Left forelimb (tissue), 1 donor: ENCODE measurements at places on chromosomes 12 and 14.

DNA sequence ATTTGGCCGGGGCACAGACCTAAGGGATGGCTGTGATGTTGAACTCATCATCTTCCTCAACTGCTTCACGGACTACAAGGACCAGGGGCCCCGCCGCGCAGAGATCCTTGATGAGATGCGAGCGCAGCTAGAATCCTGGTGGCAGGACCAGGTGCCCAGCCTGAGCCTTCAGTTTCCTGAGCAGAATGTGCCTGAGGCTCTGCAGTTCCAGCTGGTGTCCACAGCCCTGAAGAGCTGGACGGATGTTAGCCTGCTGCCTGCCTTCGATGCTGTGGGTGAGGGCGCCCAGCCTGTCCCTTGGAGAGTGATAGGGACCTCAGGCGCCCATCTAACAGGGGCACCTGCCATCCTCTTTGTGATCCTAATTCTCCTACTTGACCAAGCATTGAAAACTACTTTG is 12.4 kb downstream of the OAS3 start:
- DNase-seq, result no peak

DNA sequence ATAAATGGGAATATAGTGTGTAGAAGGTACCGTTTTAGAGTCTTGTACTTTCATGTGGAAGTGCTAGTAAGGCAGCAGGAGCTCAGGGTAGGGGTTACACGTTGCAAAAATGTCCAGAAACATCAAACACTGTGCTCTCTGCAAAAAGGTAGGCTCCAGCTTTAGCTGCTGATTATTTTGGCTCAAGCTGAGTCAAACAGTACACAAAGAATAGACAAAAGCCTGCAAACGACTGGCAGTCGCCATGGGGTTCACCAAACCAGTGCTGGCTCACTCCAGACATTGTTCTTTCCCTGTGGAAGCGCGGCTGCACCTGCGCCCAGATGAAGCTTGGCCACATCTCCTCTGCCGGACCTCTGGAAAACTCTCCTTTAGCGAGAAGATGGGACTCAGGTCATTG is 45.3 kb upstream of the NAA30 start:
- no peak for DNase-seq

DNA sequence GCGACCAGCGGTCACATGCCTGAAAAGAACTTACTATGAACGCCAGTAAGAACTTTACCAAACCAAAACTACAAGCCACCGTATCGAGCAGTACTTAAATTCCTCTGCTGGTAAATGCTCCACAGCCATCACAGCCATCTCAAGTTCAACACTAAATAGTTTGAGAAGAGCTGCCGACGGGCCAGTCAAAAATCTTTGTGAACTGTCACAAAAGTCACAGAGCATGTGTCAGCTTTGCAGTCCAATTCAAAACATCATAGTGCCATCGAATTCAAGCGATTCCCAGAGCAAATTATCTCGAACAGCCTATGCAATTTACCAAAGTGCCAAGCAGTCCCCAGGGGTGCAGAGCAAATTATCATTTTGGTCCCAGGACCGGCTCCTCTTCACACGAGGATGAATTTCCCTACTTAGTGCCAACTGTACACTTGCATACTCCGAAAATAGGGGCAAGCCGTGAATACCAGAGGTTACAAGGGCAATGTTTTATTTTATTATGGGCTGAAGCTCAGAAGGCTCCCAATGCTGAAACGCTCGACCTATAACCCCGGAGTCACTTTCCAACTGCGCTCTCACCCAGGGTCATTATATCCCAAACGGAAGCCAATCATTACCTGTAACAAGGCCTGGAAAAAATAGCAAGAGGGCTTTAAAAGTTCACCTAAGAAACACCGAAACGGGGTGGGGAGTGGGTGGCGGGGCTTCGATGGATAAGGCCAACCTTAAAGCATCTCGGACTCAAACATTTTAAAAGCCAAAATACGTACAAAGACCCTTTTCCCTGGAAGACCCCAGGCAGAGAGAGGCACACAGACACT is 1.1 kb downstream of the LRP6 start:
- DNase-seq, result no peak

GRCh38 chr12:104423273-104423672 is 33.5 kb upstream of the CHST11 start:
- DNase-seq, result no peak

GRCh38 chr14:67536087-67536486 is 3.0 kb downstream of the PLEKHH1 start:
- no peak for DNase-seq

GRCh38 chr12:100229036-100229635 is 28.5 kb downstream of the ACTR6 start:
- DNase-seq, result no peak

- no peak for DNase-seq
These were observed 169.8 kb downstream of the BTG1 start for GRCh38 chr12:91975891-91976290.

DNA sequence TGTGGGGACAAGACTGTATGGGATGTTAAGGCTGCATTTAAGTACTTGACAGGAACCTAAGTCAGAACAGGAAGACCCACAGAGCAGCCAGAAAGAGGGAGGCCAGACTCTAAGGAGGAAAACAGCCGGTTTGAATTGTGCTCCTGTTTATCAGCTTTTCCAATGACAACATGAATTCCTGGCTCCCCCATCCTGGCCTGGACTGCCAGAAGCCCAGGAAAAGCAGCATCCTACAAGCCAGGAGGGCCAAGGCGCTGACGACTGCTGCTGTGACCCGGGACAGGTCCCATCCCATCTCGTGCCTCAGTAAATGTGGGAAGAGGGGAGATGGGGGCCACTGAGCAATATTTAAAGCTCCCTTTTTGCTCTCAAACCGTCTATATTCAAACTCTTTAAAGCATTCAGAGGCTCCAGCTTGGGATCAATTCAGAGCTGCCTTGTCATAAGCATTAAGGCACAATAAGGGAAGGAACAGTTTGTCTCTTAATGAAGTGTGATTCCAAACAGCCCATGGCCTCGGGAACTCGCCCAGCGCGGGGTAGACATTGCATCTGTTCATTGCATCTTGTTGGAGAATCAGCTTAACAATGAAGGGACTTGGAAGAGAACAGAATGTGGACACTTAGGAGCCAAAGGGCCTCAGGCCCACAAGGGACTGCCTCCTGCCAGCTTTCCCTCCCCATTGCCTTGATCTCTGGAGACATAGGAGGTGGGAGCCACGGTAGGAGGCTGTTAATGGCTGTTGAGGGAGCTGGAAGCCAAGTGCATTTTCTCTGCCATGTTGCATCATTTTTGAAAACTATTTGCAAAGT is 49.6 kb downstream of the CMKLR1 start:
- DNase-seq, result peak; percentile 82

GRCh38 chr12:94534278-94534677 is 74.6 kb upstream of the CEP83 start:
- no peak for DNase-seq

GRCh38 chr12:71440345-71440762 is 756 bp downstream of the LGR5 start:
- DNase-seq, result no peak

- DNase-seq, result no peak
These were observed 94.1 kb downstream of the PHETA1 start for GRCh38 chr12:111274777-111275176.
